NCI-H524 (cell line): ENCODE measurements at places on chromosomes 2 and 18.

- DNase-seq = no peak
These were observed 73.9 kb downstream of the LRRFIP1 start for GRCh38 chr2:237701033-237701858.

DNA sequence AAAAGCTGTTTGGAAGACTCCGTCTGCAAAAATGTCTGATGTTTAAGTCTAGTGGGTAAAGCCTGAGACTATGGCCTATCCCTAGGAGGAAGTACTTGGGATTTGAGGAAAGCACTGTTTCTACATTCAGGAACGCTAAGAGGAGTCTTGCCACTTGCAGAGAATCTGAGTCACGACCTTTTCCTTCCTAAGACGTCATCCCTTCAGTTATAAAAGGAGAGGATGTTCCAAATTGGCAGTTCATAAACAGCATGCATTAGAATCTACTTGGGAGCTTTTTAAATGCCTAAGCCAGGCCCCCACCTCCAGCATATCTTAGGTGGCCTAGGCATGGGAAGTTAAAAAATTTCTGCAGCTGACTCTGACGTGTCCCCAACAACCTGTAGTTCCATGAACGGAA lies 125.9 kb downstream of the TTC32 start:
- DNase-seq = no peak

DNA sequence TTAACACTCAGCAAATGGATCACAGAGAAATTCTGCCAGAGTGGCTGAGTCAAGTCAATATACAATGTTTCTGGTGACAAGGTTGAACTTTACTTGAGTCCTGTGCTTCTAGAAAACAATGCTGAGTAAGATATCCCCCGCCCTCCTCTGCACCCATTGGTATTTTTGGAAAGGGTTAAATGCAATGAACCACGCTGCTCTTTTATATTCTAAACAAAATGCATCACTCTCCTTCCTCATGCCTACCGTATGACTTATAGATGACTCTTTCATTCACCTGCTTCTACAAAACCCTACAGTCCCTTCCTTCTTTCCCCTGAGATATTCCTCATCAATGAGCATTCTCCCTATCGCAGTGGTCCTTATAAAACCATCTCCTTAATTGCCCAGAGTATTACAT lies 168.8 kb downstream of the TXNL1 start:
- no peak for DNase-seq

DNA sequence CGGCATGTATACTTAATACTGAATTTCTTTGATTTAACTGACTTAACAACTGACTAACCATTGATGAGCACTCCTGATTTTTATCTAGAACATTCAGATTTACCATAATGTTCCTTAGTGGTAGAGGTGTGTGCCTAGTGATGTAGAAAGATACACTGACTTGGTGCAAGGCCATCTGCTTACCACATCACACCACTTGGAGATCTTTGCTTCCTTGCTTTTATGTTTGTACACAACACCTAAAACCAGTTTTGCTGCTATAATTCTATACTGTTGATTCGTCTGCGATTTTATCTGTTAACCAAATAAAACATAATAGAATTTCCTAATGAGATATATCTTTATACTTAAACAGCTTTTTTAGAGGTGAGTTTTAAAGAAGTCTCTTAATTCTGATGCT lies 3.9 kb upstream of the FARP2 start:
- DNase-seq = no peak

GRCh38 chr2:169351725-169352124 lies 10.6 kb downstream of the LRP2 start:
- DNase-seq = no peak

- no peak for DNase-seq
These were observed 158.6 kb upstream of the PARD3B start for GRCh38 chr2:204386668-204387067.

GRCh38 chr2:33927756-33928155 lies 328.7 kb upstream of the FAM98A start:
- no peak for DNase-seq

DNA sequence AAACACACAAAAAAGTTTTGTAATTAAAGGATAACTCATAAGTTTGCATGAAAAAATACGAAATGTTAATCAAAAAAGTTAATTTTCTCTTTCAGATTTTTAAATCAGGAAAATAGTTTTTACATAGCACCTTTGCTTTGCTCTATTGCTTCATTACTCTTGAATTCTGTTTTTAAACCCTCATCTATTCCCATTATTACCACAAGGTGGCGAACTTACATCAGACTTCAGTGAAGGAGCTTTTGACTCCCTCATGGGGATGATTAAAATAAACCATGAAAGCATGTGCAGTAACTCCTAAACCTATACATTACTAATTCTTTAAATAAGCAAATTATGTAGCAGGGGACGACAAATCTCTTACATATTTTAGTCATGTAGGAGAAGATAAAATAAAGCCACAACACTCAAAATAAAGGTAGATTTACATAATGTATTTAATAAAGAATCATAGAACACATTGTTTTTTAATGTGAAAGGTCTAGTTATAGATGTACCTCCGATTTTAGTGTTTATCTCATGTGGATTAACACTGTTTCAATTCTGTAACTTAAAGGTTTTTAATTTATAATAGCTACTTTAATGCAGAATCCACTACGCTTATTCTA lies 105.2 kb downstream of the NETO1 start:
- peak; percentile 78 for DNase-seq
